Islet precursor cell (in vitro differentiated cells): ENCODE measurements at places on chromosomes 11 and 22.

- no peak for DNase-seq
Measured at GRCh38 chr11:59616396-59616982, 915 bp upstream of the OSBP start.

DNA sequence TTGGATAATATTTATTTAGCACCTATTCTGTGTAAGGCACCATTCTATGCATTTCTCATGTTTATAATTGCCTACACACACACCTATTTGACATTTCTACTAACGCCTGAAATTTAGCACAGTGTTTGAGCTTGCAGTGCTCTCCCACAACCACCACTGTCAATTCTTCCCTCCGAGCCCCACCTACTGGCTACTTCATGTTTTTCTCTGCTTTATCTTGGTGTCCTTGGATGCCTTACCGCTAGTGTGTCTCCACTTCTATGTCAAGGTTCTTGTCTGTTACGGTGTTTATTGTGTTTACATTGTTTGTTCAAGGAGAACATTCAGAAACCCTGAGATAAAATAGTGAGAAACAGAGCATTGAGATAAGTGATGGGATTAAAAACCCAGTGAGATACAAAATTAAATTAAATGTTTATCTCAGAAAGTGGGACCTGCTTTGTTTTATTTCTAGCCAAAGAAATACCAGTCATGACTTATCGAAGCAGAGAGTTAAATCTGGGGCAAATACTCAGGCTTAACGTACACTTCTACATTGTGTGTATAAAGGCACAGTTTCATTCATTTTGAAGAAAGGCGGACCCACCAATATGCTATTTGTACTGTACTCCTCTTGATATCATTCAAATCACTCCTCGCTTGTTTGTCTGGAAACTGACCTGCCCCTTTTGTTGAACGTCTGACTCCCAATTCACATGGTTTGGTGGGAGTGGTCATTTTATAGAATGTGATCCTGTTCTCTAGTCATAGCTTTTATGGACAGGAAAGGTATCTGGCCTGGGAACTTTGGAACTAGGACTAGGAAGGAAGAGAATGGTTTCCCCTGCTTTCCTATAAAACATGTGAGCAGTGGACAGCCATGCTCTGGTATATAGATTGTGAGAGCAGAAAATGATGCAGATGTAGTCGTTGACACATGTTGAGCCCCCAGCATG is 39.2 kb upstream of the SLC36A4 start:
- DNase-seq, result peak; percentile 73

DNA sequence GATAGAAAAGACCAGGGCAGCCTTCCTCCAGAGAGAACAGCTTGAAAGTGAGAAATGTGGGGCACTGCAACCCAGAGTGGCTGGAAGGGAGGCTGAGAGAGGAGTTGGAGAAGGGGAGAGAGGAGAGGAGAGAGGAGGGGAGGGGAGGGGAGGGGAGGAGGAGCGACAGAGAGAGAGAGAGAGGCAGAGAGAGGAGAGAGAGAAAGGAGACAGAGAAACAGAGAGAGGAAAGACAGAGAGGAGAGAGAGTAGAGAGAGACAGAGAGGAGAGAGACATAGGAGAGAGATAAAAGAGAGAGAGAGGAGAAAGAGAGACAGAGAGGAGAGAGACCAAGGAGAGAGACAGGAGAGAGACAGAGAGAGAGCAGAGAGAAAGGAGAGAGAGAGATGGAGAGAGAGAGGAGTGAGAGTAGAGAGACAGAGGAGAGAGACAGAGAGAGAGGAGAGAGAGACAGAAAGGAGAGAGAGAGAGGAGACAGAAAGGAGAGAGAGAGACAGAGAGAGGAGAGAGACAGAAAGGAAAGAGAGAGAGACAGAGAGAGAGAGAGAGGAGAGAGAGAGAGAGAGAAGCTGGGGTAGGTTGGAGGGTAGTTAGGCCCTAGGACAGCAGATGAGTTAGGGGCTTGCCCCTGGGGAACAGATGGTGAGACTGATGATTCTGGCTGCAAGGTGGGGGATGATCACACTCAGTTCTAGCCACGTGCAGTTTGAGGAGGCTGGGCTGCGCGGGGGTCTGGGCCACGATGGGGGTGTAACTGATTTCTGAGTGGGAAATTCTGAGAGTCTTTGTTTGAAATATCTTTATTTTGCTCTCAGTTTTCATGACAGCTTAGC is 8.5 kb upstream of the SCYL1 start:
- peak; percentile 37 for DNase-seq

GRCh38 chr11:8080674-8081590 is at the start of gene TUB:
Gene TUB (plus strand): TSS chr11:8081211. CDS start chr11:8081511, 300 bp downstream.
- DNase-seq, result peak; percentile 77

DNA sequence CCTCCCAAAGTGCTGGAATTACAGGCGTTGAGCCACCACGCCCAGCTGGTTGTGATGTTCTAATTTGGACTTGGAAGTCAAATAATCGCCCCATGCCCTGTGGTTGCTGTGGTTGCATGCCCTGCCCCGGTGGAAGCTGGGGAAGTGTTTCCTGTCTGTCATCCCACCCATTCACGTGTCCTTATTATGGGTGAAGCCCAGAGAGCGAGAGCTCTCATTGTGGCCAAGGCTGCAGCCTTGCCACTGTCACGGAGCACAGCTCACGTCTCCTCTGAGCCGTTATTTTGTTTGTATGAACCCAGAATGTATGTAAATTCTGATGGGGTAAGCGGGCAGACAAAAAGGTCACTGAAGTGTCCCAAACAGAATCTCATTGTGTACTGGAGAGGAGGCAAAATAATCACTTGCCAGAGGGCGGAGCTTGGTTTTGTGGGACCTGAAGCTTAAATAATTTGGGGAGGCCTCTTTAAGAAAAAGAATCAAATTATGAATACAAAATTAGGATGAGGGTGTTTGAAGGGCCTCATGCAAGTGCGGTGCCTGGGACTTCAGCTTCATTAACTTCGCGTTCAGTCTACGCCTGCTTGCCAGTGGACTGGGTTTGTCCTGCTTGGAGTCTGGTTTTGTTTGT is 25.8 kb upstream of the TREH start:
- DNase-seq, result no peak

GRCh38 chr22:49136041-49136815 is 691.4 kb downstream of the BRD1 start:
- DNase-seq, result no peak

DNA sequence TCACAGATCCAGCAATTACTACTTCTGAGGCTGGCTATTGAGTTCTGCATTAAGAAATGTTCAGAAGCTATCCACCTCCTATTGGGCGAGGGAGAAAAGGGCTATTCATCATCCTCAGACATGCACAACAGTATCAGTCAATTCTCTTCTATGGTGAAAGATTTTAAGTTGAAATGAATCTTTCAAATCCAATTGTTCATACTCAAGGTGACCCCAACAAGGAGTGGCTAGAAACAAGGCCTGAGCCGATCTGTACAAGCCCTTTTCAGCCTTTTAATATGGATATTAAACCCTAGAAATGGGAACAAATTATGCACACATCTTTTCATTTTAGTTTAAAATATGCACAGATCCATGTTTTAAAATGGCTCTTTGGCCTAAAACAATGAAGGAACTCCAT is 303.5 kb upstream of the PITPNB start:
- DNase-seq, result no peak

GRCh38 chr11:126868741-126869140 is 131.8 kb downstream of the KIRREL3 start:
- DNase-seq, result no peak

DNA sequence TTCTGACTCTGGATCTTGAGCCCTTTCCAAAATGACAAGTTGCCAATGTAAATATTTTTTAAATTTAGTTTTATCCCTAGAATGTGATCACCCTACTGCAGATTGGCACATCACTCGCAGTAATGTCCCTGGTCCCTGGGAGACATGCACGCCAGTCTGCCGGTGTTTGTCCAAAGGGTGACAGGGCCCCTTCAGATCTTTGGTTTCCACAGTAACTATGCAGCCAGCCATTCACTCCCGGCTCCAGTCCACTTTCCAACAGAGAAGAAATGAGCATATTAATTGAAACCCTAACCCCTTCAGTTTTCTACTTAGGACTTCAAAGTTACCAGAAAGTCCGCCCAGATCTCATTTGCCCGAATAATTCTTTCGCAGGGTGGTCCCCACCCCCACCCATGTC is 25.8 kb upstream of the RASSF10 start:
- DNase-seq, result no peak

GRCh38 chr11:120034881-120035630 is 102.9 kb downstream of the TRIM29 start:
- DNase-seq, result peak; percentile 45

DNA sequence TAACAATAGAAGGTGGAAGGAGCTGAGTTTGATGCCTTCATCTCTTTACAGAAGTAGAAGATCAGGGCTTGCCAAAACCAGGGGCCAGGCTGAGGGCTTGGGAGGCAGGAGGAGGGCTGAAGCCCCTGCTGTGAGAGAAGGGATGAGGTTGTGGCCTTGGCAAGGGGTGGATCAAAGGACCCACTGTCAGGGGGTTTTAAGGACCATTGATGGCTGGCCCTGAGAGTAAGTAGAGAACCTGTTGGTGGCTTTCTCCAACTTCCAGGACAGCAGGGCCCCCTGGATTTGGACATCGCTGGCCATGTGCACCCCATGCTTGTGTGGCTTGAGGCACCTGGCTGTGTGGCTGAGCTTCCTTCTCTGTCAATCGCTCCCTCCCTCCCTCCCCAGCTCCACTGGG is 927.7 kb downstream of the TBC1D22A start:
- peak; percentile 37 for DNase-seq
